ELF-1 (cell line): ENCODE measurements at places on chromosomes 12 and 14.
A peak's percentile ranks its signal among the peaks of the same experiment; 100 is the strongest.

DNA sequence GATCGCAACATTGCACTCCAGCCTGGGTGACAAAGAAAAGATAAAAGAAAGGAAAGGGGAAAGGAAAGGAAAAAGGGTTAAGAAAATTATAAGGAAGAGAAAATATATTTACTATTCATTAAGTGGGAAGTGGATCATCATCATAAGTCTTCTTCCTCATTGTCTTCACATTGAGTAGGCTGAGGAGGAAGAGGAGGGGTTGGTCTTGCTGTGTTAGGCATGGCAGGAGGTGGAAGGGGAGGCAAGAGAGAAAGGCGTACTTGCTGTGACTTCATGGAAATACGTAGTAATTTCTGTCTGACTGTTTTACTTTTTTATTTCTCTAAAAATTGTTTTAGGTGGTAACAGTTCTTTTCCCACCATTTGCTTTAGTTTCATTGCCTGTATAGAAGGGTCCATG lies 26.2 kb downstream of the FAM177A1 start:
- no peak for DNase-seq

GRCh38 chr12:70560671-70561070 lies 76.6 kb downstream of the PTPRB start:
- DNase-seq: no peak

- no peak for DNase-seq
Measured at GRCh38 chr14:88476825-88477224, 78.0 kb downstream of the PTPN21 start.

DNA sequence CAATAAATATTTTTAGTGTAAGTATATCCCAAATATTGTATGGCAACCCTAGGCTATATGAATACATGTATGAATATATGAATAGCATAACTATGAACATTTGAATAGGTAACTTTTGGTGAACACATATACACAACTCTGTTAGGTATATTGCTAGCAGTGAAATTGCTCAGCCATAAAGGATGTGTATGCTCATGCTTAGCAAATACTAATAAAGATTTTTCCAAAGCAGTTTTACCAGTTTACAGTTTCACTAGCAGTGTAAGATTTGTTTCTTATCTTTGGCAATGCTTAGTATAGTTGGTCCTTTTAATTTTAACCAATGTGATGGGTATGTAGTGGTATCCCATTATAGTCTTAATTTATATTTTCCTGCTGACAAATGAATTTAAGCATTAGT lies 5.3 kb upstream of the DAAM1 start:
- DNase-seq: no peak

GRCh38 chr14:54908190-54908589 lies 5.6 kb upstream of the GCH1 start:
- no peak for DNase-seq

DNA sequence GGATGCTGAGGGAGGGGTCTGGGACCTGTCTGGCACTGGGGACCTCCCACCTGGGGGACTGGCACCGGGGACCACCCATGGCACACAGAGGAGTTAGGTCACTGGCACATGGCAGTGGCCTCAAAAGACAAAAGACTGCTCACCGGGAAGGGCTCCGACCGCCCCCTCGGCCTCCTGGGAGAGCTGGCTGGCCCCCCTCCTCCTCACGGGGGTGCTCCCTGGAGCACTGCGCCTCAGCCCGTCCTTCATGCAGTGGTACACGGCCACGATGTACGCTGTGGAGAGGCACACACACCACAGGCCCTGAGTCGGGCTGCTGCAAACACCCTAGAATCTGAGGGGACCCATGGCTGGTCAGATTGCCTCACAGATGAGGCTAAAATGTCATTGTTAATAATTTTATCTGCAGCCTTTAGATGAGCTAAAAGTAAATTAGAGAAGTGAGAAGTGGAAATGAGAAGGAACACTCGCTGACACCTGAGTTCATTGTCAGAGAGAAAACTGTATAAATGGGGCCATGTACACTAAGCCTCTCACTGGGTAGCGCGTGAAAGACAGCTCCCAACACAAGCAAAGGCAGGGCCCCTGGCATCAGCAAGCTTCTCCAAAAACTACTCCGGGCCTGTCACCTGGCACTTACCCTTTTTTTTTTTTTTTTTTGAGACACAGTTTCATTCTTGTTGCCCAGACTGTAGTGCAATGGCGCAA lies 14.1 kb downstream of the P2RX2 start:
- no peak for DNase-seq

DNA sequence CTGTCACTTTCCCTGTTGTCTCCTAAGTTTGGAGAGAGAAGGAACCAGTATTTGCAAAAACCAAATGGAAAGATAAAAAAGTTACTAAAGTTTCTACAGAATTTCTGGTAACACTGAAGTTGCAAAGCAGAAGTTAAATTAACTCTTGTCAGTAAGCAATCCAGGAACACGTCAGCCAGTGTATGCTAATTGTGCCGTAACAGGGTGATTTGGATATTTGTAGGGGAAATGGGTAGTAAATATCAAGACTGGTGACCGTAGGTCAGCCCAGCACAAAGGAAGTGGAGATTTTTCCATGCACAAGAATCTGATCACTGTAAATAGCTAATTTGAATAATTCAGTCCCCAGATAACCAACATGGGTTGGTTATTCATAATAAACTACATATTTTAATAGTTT lies 2.3 kb downstream of the CDKN1B start:
- DNase-seq: no peak

DNA sequence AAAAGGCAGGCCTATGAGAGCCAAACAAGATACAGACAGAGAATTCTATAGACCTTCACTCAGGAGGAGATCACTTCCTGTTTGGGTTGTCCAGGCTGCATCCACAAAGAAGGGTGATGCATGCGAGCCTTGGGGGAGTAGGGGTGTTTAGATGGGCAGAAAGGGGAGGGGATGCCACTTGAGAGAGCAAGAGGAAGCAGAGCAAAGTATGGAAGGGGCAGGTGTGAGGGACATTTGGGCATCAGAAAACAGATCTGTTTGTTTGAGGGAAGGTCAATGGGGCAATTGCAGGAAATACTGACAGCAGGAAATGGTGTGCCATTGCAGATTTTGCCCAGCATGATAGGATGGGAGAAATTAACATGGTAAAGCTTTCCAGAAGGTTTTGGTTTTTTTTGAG lies 146.4 kb upstream of the FOXN3 start:
- no peak for DNase-seq

DNA sequence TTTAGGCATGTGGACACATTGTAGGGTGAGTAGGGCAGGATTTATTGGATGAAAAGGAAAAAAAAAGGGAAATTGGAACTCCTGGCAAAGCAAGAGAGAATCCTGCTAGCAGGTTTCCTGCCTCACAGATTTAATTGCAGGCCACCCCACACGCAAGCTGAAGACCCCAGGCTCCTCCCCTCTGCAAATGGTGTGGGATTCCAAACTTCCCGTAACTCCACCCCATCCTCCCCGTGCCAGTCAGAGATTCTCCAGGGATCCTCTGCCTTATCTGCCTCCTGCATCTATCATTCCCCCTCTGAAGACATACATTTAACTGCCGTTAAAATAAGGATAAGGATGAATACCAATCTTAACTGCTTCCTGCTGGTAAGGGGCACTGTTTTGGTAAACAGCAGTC lies 249.8 kb upstream of the GARIN2 start:
- peak; percentile 14 for DNase-seq

GRCh38 chr12:95197636-95198035 lies 19.6 kb downstream of the FGD6 start:
- DNase-seq: no peak

- DNase-seq: no peak
Measured at GRCh38 chr12:30485230-30485890, 210.3 kb downstream of the IPO8 start.

GRCh38 chr12:111812881-111813741 lies 28.9 kb upstream of the MAPKAPK5 start:
- peak; percentile 82 for DNase-seq

DNA sequence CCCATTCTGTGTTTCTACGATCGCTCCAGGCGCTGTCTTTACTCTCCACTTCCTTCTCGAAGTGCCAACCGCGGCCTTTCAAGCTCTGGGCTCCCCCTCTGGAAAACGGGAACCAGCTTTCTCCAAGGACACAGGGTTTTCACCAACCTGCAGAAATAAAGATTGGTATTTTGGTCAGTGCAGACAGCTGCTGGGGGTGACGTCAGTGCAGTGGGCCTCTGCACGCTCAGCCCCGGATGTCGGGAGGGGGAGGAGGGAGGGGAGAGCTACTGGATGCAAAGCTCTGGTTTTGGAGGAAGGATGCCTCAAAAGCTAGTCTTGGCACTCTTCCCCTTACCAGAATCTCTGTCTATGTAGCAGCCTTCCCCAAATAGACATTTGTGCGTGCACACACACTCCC lies 19.9 kb downstream of the HRK start:
- peak; percentile 37 for DNase-seq

DNA sequence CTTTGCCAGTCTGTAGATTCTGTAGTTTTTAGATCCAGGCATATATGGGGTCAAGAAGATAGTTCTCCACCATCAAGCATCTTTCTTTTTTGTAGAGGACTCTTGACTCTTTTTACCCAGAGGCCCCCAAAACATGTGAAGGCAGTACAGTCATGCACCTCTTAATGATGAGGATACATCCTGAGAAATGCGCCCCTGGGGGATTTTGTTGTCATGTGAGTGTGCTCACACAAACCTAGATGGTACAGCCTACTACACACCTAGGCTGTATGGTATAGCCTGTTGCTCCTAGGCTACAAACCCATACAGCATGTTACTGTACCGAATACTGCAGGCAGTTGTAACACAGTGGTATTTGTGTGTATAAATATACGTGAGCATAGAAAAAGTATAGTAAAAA lies 23.0 kb downstream of the EVL start:
- no peak for DNase-seq

- DNase-seq: peak; percentile 50
Measured at GRCh38 chr12:113766131-113766878, 199.8 kb downstream of the RBM19 start.

DNA sequence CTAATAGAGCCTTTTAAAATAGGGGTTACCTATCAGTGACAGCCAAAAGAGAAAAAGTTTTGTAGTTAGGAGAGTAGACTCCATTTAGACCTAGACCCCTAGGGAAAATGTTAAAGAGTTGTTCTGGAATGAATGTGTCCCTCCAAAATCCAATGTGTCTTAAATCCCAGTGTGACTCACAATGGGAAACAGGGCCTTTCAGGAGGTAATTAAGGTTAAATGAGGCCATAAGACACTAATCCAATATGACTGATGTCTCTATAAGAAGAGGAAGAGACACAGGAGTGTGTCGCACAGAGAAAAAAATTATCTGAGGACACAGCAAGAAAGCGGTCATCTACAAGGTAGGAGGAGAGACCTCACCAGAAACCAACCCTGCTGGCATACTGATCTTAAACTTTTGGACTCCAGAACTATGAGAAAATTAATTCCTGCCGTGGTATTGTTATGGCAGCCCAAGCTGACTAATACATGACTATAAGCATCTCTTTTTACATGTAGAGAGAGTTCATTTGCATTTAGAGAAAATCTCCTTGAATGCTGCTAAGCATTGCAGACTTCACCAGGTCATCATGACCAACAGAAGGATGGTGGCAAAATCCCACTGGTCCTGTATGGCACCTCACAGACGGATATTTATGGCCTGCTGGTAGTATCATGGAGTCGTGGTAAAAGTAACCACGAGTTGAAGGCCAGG lies 259.6 kb upstream of the TMTC1 start:
- DNase-seq: no peak

- no peak for DNase-seq
Measured at GRCh38 chr14:87600240-87600639, 392.7 kb downstream of the GALC start.

- no peak for DNase-seq
Measured at GRCh38 chr14:92646952-92647796, 101.3 kb downstream of the LGMN start.

DNA sequence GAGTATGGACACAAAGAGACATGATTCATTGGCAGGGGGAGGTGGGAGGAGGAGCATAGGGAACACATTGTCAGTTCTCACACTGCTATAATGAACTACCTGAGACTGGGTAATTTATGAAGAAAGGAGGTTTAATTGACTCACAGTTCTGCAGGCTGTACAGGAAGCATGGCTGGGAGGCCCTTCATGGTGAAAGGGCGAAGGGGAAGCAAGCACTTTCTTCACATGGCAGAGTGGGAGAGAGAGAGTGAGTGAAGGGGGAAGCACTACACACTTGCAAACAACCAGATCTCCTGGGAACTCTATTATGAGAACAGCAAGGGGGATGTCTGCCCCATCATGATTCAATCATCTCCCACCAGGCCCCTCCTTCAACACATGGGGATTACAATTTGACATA lies 391.8 kb downstream of the BMP4 start:
- no peak for DNase-seq

DNA sequence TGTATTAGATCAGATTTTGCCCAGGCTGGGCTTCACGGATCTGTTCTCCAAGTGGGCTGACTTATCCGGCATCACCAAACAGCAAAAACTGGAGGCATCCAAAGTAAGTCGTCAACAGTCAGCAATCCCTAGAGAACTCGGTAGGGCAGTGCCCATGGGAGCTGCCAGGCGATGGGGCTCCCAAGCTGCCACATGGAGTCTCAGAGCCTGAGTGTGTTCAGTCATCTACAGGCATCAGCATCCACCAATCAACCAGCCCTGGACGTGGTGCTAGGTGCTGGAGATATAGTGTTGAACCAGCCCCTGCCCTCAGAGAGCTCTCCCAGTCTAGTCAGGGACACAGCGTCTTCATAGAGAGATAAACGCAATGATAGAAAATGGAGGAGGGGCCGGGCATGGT lies 6.9 kb downstream of the SERPINA4 start:
- no peak for DNase-seq

DNA sequence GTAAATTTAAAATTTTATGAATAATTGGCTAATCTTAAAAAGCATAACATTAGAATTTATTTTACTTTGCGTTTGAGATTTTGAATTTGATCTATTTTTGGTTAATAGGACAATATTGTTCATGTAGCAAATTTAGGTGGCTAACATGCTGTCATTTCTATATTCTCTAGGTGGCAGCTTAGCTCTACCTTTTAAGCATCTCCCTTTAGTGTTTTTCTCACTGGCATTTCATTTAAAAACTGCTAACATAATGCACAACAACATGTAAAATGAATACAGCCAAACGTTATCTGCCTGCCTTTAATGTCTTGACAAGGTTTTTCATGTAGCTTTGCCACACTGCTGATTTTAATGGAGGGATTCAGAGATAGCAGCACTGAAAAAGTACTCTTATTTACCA lies 272.4 kb upstream of the FBXO33 start:
- no peak for DNase-seq
